ENCODE measurements at places on chromosomes 5 and 9.

DNA sequence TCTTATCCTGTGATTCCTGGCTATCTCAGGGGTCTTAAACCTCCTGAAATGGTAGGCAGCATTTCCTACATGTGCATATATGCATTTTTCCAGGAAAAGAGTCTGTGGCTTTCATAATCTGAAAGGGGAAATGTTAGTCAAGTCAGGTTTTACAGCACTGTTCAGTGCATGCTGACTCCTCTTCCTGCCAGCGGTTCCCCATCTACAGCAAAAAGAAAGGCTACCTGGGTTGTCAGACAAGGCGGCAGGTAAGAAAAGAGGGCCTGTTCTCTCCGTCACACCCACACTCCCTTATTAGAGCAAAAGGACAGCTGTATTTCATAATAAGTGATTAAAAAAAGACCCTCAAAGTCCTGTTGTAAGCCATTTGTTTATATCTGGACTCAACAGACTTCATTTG lies 4.3 kb upstream of the SPATA6L start:
- no peak for DNase-seq

DNA sequence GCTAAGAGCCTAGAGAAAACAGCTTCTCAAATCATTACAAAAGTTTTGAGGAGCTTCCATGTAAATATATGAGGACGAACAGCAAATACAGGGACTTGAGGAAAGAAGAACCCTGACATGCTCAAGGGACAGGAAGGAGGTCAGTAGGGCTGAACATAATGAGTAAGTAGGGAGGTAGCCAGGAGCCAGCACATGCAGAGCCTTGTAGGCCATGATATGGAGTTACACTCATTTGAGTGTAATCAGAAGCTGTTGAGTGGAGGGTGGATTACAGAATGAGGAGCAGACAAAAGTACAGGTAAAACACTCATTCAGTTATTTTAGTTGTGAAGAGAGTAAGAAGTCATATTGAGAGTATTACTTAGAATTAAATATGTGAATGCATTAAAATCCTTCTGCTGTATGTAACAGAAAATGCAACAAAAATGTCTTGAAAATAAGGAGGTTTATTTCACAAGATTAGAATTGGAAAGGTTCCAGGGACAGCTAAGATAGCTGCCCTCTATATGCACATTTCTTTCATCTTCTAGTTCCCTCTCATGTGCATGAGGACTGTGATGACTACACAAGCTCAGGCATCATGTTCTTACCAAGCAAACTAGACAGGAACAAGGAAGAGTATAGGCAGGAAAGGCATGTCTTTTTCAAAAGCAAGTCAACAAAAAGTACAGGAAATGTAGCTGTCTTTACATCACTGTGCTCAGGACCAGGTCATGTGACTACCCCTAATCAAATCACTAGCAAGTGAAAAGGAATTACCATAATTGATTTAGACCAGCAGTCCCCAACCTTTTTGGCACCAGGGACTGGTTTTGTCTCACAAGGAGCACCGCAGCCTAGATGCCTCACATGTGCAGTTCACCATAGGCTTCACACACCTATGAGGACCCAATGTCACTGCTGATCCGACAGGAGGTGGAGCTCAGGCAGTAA lies 87.2 kb downstream of the TMEM232 start:
- no peak for DNase-seq

- no peak for DNase-seq
Measured at GRCh38 chr5:104247260-104247659, 684.7 kb upstream of the NUDT12 start.

GRCh38 chr5:157486861-157487260 lies 26.8 kb downstream of the NIPAL4 start:
- no peak for DNase-seq

DNA sequence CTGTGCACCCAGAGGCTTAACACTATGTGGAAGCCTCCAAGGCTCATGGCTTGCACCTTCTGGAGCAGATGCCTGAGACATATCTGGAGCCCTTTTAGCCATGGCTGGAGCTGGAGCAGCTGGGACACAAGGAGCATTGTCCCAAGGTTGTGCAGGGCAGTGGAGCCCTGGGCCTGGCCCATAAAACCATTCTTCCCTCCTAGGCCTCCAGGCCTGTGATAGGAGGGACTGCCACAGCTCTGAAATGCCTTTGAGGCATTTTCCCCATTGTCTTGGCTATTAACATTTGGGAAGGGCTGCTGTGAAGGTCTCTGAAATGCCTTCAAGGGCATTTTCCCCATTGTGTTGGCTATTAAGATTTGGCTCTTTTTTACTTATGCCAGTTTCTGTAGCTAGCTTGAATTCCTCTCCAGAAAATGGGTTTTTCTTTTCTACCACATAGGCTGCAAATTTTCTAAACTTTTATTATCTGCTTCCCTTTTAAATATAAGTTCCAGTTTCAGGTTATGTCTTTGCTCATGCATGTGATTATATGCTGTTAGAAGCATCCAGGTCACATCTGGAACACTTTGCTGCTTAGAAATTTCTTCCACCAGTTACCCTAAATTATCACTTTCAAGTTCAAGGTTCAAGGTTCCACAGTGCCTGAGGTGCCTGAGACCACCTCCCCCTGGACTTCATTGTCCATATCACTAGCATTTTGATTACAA lies 221.2 kb downstream of the ADAMTSL1 start:
- DNase-seq: no peak

DNA sequence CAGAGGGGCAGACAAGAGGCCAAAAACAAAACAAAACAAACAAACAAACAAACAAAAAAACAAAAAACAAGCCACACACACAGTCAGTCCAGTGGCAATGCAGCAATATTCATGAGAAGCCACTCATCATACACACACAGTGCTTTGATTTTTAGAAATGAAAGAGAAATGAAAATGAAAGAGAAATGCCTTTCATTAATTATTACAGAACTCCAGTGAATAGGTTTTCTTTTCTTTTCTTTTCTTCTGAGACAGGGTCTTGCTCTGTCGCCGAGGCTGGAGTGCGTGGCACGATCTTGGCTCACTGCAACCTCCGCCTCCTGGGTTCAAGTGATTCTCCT lies 36.9 kb downstream of the SPRY4 start:
- no peak for DNase-seq

Measured in kidney glomerular epithelial cell (primary cell).